T-helper 9 cell (primary cell): ENCODE measurements at places on chromosomes 7 and 10.

DNA sequence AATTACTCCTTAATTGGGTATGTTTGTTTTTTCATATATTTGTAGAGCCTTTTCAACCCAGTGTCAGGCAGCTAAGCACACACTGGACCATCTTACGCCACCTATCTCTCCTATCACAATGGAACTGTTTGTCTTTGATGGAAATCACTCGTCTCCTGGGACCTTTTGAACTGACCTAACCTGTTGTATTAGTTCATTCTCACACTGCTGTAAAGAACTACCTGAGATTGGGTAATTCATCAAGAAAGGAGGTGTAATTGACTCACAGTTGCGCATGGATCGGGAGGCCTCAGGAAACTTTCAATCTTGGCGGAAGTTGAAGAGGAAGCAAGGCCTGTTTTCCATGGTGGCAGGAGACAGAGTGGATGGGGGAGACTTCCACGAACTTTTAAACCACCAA, 182.0 kb downstream of the TCERG1L start:
- no peak for DNase-seq

GRCh38 chr10:70982443-70982842, 94.1 kb upstream of the PCBD1 start:
- no peak for DNase-seq

- no peak for DNase-seq
Measured at GRCh38 chr7:44284881-44285541, 40.4 kb downstream of the CAMK2B start.

DNA sequence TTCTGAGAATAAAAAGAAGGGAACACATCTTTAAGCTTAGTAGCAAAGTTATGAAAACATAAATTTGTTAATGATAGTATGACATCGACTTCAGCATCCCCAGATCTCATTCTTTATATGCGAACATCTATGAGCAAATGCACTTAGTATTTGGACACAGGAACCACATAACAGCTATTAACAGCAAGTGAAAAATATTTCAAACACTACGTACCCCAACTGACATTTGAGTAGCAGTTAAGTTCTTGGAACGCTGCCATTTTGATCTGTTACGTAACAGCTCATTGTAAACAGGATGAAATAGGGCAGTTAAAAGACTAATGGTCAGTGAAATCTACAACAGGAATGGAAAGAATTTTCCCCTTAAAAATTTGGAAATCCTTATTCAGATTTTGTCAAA, 428.9 kb downstream of the TNS3 start:
- DNase-seq = no peak

DNA sequence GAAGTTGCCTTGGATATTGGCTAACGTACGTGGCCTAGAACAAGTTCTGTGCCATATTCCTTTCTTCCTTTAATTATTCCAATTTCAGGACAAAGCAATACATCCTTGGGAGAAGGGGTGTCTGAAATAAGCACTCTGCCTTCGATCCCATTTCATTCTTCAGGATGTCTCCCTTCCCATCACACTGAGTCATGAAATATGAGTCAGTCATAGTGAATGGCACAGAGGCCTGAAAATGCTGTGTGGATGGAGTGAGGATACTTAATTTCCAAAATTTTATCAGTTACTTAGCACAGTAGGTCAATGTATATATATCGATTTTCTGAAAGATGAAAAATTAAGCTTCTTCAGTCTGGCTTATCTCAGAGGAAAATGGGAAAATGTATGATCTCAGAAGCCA, 19.5 kb downstream of the EVX1 start:
- DNase-seq = no peak

DNA sequence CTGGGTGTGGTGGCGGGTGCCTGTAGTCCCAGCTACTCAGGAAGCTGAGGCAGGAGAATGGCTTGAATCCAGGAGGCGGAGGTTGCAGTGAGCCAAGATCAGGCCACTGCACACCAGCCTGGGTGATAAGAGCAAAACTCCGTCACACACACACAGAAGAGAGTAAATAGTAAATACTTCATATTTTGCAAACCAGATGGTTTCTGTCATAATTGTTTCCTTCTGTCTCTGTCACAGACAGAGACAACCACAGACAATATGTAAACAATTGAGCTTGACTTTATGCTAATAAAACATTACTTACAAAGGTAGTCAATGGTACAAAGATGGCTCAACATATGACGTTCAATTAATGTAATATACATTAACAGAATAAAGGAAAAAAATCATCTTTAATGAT, 83.7 kb downstream of the JMJD1C start:
- no peak for DNase-seq

DNA sequence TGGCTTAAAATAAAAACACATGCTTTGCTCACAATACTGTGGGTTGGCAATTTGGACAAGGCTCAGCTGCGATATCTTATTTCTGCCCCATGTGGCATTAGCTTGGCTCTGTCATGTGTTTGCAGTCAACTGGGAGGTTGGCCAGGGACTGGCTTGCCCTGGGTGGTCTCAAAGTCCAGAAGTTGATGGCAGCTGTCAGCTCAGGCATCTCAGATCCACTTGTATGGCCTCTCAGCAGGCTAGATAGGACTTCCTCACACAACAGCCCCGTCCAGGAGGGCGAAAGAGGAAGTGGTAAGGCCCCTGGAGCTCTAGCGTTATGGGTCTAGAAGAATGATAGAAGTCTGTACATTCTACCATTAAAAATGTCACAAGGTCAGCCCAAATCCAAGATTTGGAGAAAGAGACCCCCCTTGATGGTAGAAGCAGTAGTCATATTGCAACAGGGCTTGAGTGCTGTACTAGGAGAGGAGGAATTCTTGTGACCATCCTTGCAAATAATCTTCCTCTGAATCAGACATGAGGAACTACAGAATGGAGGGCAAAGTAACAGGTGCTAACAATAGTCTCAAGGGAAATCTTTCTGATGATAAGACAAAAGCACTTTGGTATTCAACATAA, 166.2 kb downstream of the FAM107B start:
- DNase-seq = no peak

DNA sequence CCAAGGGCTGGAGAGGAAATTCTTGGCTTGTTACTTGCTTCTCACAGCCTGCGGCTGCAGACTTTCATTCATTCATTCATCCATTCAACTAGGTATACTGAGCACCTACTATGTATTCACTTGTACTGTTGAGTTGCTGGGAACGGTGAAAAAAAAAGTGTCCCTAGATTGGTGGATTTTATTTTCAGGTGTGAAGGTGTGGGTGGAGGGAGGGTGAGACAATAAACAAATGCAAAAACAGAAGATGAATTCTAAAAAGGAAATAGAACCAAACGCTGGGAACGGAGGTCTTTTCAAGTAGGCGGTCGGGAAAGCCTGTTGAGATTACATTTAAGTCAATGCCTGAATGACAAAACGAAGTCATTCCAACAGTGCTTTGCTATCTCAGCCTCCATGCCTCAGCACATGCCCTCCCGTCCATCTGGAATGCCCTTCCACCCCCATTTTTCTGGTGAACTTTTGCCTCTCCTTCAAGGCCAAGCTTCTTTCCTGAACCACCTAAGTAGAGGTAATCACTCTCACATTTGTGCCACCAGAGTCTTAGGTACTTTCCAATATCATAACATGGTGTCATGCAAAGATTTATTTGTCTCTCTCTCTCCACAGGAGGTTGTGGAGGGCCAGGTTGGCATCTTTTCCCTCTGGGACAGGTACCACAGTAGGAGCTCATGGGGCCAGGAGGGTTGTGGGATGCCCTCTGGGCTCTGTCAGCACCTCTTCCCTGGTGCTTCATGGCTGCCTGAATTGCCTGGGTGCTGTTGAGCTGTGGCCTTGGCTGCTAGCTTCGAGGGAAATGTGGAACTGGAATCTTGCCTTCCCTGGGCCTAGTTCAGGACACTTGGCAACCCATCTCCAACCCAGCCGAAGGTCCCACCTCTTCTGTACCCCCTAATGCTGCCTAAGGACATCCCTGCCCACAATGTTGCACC, 5.5 kb downstream of the NKX2-3 start:
- no peak for DNase-seq

GRCh38 chr7:87344446-87344845, 1.0 kb upstream of the CROT start:
- no peak for DNase-seq

DNA sequence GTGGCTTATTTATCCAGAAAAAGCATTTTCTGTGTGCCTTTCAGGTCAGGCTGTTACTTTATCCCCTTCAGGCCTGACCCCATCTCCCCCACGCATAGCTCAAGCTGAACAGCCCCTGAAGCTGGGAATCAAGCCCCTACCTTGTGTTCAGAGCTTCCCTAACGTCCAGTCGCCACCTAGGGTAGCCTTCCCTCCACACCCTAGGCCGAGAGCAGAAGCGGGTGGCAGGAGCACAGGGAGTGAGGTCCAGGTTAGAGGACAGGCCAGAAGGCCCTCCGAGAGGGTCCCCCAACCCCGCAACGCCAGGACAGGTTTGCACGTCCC, 479 bp upstream of the SEMA4G start:
- DNase-seq = no peak

DNA sequence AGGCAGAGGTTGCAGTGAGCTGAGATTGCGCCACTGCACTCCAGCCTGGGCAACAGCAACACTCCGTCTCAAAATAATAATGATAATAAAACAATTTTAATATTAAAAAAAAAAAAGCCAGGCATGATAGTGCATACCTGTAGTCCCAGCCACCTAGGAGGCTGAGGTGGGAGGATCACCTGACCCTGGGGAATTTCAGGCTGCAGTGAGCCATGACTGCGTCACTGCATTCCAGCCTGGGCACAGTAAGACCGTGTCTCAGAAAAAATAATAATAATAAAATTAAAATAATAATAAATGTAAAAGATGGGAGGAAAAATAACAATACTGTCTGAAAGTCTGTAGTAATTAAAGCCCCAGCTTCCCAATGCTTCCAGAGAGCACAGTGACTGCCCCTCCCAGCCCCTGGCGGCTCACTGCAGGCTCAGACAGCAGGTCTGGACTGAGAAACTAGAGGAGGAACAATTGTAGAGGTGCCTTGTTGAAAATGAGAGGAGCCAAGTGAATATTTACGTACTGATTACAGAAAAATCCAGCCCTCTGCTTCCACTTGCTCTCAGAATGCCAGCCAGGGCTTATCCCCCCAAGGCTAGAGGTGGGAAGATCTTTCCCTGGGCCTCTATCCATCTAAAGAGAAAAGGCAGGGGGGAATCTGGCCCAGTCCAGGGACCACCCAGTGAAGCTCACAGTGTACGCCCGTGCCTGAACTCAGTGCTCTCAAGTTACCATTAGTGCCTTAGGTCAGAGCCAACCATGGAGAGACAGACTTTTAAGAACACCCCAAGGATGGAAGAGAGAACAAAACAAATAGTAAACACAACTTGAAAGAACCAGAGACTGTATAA, 112.8 kb downstream of the PARD3 start:
- DNase-seq = no peak

- DNase-seq = no peak
Measured at GRCh38 chr10:122346326-122346950, 28.1 kb upstream of the PLEKHA1 start.

- no peak for DNase-seq
Measured at GRCh38 chr7:7921830-7922229, 46.8 kb upstream of the GLCCI1 start.

DNA sequence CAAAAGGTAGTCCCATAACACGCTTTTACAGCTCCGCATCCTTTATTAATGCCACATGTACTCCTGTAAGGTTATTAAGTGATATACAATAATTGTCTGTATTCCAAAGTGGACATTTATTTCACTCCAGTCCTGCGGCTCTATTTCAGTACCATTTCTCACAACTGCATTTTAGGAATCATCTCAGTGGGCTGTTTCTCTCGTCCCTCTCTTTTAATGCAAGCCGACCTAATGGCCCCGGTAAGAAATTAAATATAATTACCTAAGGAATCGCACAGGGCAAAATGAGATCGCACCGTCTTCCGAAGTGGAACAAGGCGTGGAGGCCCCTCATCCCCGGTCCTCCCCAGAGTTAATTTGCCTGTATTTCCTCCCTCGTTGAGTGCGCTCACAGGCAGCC, 216.5 kb downstream of the RAB11FIP2 start:
- DNase-seq = no peak

- DNase-seq = no peak
Measured at GRCh38 chr7:157944734-157945291, 608.0 kb downstream of the DNAJB6 start.

DNA sequence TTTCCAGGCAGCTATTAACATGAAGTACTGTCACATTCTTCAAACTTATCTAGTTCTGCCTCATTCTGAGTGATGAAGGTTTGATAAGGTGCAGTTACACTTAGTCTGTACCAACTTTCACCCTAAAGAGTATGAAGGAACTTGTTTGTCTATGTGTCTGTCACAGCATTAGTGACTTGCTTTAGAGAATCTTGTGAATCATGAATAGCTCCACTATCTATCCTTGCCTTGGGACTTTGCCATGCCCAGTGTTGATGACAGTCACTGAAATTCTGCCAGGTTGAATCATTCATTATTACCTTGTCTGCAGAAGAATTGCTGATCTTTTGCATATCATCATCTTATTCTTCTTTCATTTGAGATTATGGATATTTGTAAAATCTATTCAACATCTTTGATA, 50.9 kb upstream of the A1CF start:
- no peak for DNase-seq

- no peak for DNase-seq
Measured at GRCh38 chr7:142806022-142806356, 35.2 kb downstream of the PRSS2 start.

DNA sequence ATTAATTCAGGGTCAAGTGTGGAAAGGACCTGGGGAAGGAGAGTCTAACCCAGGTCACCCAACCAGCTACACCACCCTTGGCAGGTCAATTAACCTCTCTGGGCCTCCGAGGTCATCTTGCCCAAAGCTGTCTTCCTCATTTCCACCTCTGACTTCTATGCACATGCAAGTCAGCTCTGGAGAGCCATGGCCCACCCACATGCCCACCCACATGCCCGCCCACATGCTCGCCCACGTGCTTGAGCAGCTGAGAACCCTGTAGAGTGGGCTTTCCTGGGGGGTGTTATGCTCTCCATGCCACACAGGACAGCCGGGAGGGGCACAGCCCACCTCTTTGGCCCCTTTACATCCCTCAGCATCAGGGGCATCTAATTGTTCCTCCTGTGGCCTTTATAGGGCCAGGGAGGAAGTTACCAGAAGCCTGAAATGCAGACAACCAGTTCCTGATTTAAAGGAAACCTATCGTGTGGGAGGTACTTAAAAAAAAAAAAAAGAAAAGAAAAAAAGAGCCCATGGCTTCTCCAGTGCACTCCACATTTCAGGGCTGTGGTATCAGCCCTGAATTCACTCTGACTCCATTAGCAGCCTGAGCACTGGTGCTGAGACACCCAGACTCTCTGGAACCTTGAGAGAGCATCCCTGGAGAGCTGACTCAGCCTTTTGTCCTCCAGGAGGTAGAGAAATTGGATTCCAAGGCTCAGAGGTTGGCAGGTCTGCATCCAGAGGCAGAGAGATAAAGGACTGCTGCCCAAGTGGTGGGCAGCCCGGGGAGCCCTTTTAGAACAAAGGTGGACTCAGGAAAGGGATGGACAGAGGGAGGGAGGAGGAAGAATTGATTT, 176.2 kb upstream of the ZMIZ1 start:
- no peak for DNase-seq

DNA sequence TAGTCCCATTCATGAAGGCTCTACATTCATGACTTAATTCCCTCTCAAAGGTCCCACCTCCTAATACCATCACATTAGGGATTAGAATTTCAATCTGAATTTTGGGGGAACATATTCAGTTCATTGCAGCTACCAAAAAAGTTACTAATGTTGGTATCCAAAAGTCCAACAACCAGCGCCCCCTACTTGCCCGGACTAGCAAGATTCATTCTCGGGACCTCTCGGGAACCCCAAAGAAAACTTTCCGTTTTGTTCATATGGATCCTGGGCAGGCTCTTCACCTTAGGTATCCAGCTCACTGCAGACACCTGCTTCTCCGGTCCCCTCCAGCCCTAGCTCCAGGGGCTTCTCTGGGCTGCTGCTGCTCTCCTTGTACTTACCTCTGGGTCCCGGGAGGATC, 8.9 kb upstream of the GRK5 start:
- no peak for DNase-seq
